ENCODE measurements at places on chromosomes 2 and 18.

DNA sequence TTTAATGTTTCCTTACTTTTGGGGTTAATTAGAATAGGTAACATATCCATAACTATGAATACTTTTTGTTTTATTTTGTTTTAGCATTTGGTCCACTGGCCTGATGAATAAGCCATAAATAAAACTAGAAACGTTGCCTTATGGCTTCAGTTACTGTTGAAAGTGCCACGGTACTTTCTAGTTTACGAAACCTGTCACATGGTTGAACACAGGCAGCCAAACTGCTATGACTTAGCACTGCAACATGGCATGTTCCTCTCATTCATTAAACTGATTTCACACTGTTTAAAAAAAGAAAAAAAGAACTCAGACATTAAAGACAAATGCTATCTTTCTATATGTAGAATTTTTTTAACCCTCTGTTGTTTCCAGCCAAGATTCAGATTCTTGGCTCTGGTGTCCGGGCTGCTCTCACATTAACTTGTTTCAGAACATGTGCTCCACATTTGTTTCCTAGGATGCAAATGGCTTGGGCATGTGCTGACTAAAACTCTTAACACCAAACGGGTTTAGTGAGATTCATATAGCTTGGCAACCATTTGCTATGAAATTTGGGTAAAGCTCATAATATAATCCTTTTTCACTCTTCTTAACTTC is 323.9 kb upstream of the RND3 start:
- DNase-seq: peak; percentile 22

- DNase-seq: no peak
Measured at GRCh38 chr2:226743915-226744314, 55.7 kb downstream of the IRS1 start.

- DNase-seq: no peak
Measured at GRCh38 chr2:200446612-200447011, 63.3 kb downstream of the KCTD18 start.

GRCh38 chr18:77361382-77361781 is 111.7 kb downstream of the GALR1 start:
- DNase-seq: no peak

DNA sequence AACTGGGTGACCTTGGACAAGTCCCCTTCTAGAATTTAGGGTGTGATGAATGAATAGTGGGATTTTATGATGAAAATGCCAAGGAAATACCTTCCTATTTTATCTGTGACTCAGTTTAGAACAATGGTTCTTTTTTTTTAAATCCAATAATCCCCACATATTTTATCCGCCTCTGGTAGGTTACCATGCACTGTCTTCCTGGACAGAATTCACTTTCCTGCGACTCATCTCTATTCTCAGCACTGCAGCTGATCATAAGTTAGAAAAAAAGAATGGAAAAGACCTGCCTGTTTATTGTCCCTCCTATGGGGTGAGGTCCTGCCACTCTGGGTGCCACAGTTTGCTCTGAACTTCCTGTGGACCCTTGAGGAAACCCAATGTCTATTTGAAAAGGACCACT is 73.1 kb downstream of the IRS1 start:
- DNase-seq: no peak

GRCh38 chr18:79354350-79354749 is 41.4 kb upstream of the NFATC1 start:
- DNase-seq: no peak

DNA sequence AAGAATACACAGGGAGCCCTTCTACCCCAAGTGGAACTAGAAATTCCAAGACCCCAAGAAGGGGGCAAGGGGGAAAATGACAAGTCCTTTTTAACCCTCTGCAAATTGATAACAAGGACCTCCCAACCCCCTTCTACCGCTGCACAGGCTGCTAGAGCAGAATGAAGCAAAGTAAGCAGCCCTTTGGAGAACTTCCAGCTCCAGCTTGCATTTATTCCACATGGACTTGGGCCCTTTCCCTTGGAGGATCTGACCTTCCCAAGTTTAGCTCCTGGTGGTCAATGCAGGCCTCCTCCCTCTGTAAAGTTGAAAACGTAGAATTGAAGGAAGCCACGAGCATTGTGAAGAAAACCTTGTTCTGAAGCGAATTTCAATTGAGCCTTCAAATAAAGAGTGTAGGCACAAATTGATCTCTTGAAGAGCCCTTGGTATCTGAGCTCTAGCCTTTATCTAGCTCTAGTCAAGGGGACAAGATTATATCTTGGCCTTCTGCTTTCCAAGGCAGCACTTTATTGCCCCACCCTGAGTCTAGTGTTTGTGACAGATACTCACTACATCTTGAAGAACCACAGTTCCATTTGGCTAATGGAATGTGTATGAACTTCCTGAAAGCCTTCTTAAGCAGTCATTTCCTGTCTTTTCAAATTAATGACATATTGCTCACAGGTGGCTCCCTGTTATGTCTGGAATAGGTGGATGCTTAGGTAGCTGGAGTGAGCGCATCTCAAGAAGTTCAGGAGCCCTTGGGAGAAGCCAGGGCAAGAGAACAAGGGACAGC is 37.2 kb downstream of the SLC14A2 start:
- DNase-seq: no peak

- no peak for DNase-seq
Measured at GRCh38 chr2:133377021-133377481, 191.2 kb downstream of the NCKAP5 start.

Data from fibroblast of the conjunctiva (primary cell).